Cerebellum (tissue), 4 donors: ENCODE measurements at places on chromosomes 11 and 22. TPM values are rescaled to one million over a fixed set of nuclear protein-coding genes. Genes with fewer than 3 reads are reported as not detected.

DNA sequence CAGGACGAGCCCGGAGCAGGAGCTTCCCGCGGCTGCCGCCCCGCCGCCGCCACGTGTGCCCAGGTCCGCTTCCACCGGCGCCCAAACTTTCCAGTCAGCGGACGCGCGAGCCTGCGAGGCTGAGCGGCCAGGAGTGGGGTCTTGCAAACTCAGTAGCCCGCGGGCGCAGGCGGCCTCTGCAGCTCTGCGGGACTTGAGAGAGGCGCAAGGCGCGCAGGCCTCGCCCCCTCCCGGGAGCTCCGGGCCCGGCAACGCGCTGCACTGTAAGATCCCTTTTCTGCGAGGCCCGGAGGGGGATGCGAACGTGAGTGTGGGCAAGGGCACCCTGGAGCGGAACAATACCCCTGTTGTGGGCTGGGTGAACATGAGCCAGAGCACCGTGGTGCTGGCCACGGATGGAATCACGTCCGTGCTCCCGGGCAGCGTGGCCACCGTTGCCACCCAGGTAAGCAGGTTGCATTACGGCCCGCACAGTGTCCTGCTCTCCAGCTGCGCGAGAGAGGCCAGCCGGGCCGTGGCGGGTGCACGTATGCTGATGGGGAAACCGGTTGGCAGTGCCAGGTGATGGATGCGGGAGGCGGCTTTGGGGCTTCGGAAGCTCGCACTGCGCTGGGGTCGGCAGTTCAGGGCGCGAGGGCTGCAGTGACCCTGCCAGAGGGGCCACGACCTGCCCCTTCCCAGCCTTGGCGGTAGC lies 2.0 kb downstream of the SLC6A5 start:
- DNase-seq, result no peak

Gene CST6
- not detected for total RNA-seq

Gene RAG2
- total RNA-seq, result not detected

GRCh38 chr22:32623943-32624342 lies 149.3 kb downstream of the FBXO7 start:
- no peak for DNase-seq

DNA sequence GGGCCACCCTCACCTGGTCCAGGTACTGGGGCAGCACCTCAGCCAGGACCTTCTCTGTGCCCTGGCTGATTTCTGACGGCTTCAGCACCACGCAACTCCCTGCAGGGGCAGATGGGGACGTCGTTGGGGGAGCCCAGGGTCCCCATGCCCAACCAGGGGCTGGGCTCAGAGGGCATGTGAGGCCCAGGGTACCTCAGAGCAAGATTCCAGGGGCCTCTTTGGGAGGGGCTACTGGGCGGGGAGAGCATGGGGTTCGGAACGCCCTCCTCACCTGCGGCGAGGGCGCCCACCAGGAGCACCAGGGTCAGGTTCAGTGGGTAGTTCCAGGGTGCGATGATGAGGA lies 8.1 kb downstream of the ALDH3B2 start:
- DNase-seq, result no peak

DNA sequence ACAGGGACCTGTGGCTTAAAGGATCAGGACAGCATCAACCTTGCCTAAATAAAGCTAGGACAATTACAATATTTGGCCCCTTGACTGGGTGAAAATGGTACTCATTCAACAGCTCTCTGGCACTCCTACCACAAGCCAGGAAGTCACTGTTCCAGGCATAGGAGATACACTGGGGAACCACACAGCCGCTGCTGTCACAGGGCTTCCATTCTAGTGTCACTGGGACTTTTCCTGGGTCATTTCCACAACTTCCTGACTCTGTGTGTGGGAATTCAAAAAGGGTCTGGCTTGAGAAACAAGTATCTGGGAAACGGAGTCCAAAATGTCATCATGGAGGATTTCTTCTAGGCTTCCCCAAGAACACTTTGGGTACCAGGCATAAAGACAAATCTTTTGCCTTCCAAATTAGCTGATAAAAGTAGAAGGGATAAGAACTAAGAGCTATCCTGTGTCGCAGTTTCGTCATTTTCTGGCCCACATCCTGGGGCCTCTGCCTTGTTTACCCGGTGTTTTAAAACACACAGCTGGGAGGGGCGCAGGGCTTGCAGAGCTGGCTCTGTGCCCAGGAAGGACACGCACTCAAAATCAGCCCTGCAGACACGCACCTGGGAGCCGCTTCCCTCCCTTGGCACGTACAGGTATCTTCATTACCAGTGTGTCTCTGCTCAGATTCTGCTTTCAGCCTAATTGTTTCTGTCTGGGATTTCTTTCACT lies 38.0 kb downstream of the TMEM45B start:
- DNase-seq, result no peak

GRCh38 chr11:119782739-119783072 lies 53.7 kb upstream of the NECTIN1 start:
- peak; percentile 65 for DNase-seq

GRCh38 chr11:31641477-31642062 lies 132.0 kb downstream of the ELP4 start:
- peak; percentile 36 for DNase-seq

GRCh38 chr11:63783925-63784592 lies 15.5 kb upstream of the ZFTA start:
- no peak for DNase-seq

GRCh38 chr11:86811637-86812321 lies 11.4 kb downstream of the PRSS23 start:
- no peak for DNase-seq

Gene NPAS4
- 0.18 TPM for total RNA-seq

- DNase-seq, result no peak
Observed at GRCh38 chr11:78921509-78921908, 346.8 kb upstream of the NARS2 start.

- no peak for DNase-seq
Observed at GRCh38 chr11:79626135-79627075, 185.6 kb upstream of the TENM4 start.

- DNase-seq, result no peak
Observed at GRCh38 chr11:118935376-118935775, 9.7 kb upstream of the BCL9L start.

DNA sequence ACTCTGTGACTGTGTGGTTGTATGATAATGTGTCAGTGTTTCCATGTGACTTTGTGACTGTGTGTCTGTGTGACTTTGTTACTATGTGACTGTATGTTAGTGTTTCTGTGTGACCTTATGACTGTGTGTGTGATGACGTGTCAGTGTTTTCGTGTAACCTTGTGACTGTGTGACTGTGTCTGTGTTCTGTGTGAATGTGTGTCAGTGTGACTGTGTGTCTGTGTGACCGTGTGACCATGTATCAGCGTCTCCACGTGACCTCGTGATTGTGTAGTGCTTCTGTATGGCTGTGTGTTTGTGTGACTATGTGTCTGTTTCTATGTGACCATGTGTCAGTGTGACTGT lies 9.5 kb upstream of the PKNOX2 start:
- no peak for DNase-seq

GRCh38 chr11:35414311-35414710 lies 5.0 kb downstream of the SLC1A2 start:
- DNase-seq, result no peak

Gene NNMT
- 0.45 TPM for total RNA-seq
